ENCODE measurements at places on chromosomes 11 and 22.

GRCh38 chr11:123137431-123138224 lies 57.4 kb downstream of the CLMP start:
- no peak overlapping the region for H3K4me3 ChIP-seq
- H3K4me1 ChIP-seq, result no peaks in the 10 kb centered on the region
- H3K27ac ChIP-seq, result peak overlapping the region; percentile 92
- H3K36me3 ChIP-seq, result peaks cover 46% of the 10 kb centered on the region
- peak; percentile 85 for DNase-seq

GRCh38 chr11:113279591-113279990 lies 34.8 kb upstream of the TTC12 start:
- H3K27ac ChIP-seq, result no peak overlapping the region
- no peaks in the 10 kb centered on the region for H3K4me1 ChIP-seq
- peak; percentile 10 for DNase-seq
- peaks cover 23% of the 10 kb centered on the region for H3K27me3 ChIP-seq
- H3K4me3 ChIP-seq, result no peak overlapping the region

- H3K4me3 ChIP-seq, result no peak overlapping the region
- H3K4me1 ChIP-seq, result no peaks in the 10 kb centered on the region
- no peak overlapping the region for H3K27ac ChIP-seq
- no peaks in the 10 kb centered on the region for H3K36me3 ChIP-seq
Measured at GRCh38 chr11:17258670-17259069, 17.9 kb upstream of the NUCB2 start.

GRCh38 chr11:88689548-88690240 lies 352.2 kb upstream of the CTSC start:
- no peak overlapping the region for H3K4me3 ChIP-seq
- no peaks in the 10 kb centered on the region for H3K4me1 ChIP-seq
- no peak overlapping the region for H3K27ac ChIP-seq
- no peaks in the 10 kb centered on the region for H3K36me3 ChIP-seq
- no peaks in the 10 kb centered on the region for H3K27me3 ChIP-seq
- DNase-seq, result no peak

DNA sequence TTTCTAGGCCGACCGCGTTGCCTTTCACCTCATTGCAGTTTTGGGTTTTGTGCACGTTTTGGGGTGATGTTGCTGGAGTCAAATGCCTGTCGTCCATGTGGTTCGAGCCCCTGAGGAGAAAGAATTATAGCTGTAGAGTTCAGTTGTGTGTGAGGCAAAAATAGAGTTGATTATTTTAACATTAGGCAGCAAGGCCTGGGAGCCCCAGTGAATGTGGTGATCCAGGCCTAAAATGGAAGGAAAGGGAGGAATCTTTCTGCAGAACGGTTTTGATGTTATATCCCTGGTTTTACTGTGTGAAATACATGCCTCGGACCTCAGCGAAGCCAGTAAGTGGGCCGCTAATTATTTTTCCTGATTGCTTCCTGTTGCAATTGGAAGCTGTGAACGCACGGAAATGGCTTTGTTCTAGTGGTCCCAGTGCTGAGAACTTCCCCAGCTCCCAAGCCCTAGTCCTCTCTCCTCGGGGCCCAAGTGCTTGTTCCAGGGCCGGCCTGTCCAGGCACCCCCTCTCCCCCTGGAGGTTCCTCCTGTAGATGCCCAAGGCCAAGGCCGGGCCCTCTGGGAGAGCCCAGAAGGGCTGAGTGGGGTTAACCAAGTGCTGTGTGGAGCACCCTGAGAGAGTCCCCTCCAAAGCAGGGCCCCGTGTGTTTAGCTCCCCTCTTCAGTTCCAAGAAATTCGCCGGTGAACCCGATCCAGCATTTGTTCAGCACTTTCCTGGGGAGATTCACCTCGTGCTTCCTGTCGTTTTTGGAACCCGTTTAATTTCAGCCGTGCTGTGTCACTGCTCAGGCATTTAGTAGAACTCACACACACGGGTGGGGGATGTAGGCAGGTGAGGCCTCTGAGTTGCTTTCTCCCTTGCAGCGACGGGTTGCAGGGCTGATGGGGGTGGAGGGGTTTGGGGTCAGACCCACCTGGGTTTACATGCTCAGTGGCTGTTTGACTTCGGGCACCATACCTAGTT lies 2.1 kb downstream of the LRP5 start:
- H3K27me3 ChIP-seq, result no peaks in the 10 kb centered on the region
- peak overlapping the region; percentile 96 for H3K4me3 ChIP-seq
- peak; percentile 80 for DNase-seq

- no peak for DNase-seq
- no peak overlapping the region for H3K4me3 ChIP-seq
- no peaks in the 10 kb centered on the region for H3K4me1 ChIP-seq
- H3K27me3 ChIP-seq, result no peaks in the 10 kb centered on the region
Measured at GRCh38 chr22:44372611-44373010, 59.9 kb upstream of the SHISAL1 start.
